ENCODE measurements at places on chromosomes 2 and 18.
A peak's percentile ranks its signal among the peaks of the same experiment; 100 is the strongest.

DNA sequence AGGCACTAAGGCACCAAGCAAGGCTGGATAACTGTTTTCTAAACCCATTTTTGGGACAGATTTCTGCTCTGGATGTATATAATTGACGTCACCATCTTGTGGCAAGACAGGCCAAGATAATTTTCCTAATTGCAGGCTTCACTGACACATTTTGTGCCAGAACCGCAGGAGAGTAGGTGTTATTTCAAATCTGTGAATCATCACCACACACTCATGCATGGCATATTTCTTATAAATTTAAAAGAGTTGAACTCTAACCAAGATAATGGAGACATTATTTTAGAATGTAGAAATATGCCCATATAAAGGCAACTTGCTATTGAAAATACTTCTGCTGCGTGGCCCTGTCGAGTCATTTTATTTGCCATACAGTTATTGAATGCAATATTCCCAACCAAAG is 68.3 kb upstream of the ACYP2 start:
- peak; percentile 10 for DNase-seq

- no peak for DNase-seq
Observed at GRCh38 chr2:143229952-143230351, 100.7 kb downstream of the ARHGAP15 start.

GRCh38 chr2:158723181-158723838 is 71.8 kb upstream of the DAPL1 start:
- no peak for DNase-seq

DNA sequence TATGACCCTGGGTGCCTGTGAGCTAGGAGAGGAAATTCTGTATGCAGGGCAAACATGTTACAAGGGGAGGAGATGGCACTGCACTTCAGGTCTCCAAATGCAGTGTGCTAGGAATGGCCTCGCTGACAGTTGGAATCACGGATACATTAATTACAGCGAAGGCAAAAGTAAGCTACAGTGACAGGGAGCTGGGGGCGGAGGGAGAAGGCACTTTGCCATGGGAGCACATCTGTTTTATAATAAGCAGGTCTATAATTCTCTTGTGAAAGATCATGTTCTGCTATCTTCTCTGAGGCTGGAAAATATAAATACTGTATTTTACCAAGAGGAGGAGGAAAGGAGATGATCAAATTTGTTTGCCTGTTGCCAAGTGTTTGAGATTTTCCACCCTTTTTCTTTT is 56.3 kb upstream of the FZD5 start:
- no peak for DNase-seq

DNA sequence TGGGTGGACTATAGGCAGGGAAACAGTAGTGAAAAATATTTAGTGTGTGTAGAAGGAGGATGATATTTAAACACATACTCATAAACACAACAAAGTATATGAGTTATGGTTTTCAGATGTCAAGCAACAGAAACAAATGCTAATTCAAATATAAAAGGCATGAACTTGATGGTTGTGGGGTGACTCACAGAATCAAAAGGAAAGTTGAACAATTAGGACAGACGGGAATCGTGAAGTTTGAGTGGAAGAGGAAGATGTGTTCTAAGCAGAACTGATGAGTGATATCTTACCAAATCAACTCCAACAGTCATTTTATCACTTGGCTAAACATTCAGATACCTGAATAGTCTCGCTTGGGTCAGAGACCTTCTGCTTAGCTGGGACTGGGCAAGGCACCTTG is 53.6 kb upstream of the ITGA6 start:
- DNase-seq: no peak

DNA sequence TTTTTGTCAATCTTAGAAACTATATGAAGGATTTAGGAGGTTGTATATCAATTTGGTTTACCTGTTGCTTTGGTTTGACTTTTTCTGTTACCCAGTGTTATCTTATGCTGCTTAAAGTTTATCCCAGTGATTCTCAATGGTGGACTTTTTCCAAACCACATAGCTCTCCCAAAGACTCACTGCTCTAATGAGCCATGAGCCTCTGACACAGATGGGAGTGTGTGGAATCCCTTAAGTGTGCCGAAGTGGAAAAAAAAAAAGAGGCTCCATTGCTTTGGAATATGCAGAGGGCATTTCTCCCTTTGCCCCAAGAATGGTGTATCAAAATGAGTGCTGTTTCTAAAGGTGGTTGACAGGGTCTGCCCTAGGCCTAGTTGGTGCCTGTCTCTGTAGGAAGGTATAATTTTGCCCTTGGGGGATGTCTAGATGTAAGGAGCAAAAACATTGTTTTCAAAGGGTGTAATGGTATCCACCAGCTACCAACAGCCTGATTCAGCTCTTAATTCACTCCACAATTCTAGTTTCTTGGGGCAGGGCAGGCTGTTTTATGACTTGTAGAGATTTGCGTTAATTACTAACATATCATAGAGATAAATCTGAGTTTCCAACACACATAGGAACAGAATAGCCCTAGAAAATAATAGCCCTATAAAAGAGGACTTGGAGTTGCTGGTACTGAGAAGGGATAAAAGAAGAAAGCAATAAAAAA is 64.3 kb upstream of the CYP26B1 start:
- no peak for DNase-seq

DNA sequence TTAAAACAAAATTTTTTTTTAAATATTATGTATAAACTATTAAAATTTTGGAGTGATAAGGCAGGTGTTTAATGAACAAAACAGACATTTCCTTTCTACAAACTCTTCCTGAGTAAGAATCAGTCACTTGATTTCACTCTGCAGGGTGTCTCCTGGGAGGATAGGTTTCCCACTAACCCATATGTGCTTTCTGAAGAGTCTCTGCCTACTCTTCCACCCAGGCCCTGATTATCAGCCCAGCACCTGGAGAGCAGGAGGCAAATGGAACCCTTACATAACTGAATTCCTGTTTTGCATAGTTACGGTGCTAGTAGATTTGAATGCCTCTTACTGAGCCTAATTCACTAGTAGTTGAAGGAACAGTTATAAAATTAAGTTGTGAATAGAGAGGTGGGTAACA is 1718.6 kb downstream of the SUCLG1 start:
- no peak for DNase-seq

GRCh38 chr2:233926806-233927205 is 9.6 kb downstream of the TRPM8 start:
- DNase-seq: no peak

DNA sequence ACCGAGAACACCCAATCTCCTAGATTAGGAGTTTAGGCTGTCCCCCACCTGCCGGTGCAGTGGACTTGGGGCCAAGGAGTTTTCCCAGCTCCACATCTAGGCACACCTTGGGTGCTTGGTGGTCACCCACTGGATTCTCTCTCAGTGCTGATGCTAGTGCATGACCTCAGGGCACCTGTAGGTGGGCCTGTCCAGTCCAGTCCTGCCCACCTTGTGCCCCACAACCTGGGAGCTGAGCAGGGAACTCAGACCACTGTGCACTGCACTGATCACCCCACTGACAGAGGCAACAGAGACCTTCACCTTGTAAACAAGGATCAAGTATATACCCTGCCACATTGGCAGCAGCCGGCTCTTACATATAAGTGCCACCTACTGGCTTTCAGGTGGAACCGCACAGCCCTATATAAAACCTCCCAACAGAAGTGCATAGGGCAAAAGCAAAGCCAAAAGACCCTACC is 12.7 kb upstream of the CDH19 start:
- no peak for DNase-seq

GRCh38 chr2:56971383-56971974 is 787.7 kb downstream of the CCDC85A start:
- DNase-seq: no peak

DNA sequence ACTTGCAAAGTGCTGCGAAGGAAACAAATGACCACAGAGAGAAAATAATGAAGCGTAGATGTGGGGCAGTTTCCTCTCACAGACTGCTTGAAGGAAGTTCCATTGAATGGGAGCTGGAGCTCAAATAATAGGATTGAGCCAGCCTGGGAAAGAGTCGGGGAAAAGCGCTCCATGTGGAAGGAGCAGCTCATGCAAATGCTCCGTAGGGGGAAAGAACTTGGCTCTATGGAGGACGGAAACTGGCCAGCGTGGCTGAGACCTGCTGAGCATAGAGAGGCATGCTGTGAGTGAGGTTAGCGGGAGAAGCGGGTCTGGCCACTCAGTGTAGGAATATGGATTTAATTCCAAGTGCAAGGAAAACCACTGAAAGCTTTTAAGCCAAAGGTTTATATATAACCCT is 28.6 kb upstream of the VIT start:
- DNase-seq: no peak

- no peak for DNase-seq
Observed at GRCh38 chr2:129877795-129878775, 101.4 kb upstream of the RAB6C start.

GRCh38 chr2:231530099-231531011 is at the start of gene NMUR1:
NMUR1 (minus strand) TSS chr2:231530445; CDS start chr2:231530361, 84 bp downstream.
- peak; percentile 65 for DNase-seq

DNA sequence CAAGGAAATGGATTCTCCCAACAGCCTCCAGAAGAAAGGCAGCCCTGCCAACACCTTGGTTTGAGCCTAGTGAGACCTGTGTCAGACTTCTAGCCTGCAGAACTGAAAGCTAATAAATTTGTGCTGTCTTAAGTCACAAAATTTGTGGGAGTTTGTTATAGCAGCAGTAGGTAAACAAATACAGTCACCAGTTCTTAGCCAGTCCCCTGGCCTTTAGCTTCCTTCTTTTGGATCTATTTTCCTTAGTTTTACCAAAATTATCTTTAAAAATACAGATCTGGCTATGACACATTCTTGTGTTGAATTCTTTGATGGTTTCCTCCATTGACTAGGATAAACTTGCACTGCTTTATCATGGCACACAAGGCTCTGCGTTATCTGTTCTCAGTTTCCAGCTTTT is 697.9 kb upstream of the FANCL start:
- no peak for DNase-seq

GRCh38 chr2:109057686-109058085 is 68.7 kb upstream of the EDAR start:
- no peak for DNase-seq

GRCh38 chr2:23593752-23594459 is 208.9 kb downstream of the KLHL29 start:
- DNase-seq: no peak

DNA sequence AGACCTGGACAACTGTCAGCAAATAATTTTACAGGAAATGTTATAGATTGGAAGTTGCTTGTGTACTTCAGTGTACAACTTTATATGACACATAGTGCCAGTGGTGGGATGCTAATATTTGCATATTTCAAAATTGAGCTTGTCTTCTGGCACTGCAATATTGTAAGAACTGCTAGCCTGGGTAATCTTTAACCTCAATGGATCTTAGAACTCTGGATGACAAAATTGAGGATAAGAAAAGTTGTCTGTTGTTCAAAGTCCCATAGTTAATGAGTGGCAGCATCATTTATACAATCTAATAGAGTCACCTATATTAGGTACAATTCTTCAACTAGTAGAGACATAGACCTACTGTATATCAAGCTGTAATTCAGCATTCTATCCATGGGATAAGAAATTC is 110.3 kb downstream of the MEIS1 start:
- DNase-seq: no peak

- no peak for DNase-seq
Observed at GRCh38 chr2:128196026-128196425, 105.0 kb downstream of the UGGT1 start.

GRCh38 chr2:100856732-100857131 is 36.8 kb downstream of the NPAS2 start:
- no peak for DNase-seq

- no peak for DNase-seq
Observed at GRCh38 chr2:65061146-65061909, 5.1 kb downstream of the CEP68 start.

- DNase-seq: no peak
Observed at GRCh38 chr2:158214431-158214830, 112.8 kb downstream of the UPP2 start.

All from stimulated activated CD4-positive, alpha-beta T cell treated with anti-CD3 and anti-CD28 coated beads, Interleukin-4, amount 100 ng/mL, for 24 hours (primary cell).